ENCODE measurements at places on chromosomes 11 and 22. TPM values are rescaled to one million over a fixed set of nuclear protein-coding genes. Genes with fewer than 3 reads are reported as not detected.

Gene TIMP3
- 11.5 TPM for total RNA-seq

Gene SYT7
- 15.1 TPM for total RNA-seq

Gene BLID
- total RNA-seq, result 3.6 TPM

Gene JAM3
- 41.8 TPM for total RNA-seq

Gene GTSE1
- total RNA-seq, result 1.1 TPM

All from occipital lobe (tissue), 3 donors.